ENCODE measurements at places on chromosomes 12 and 14.

DNA sequence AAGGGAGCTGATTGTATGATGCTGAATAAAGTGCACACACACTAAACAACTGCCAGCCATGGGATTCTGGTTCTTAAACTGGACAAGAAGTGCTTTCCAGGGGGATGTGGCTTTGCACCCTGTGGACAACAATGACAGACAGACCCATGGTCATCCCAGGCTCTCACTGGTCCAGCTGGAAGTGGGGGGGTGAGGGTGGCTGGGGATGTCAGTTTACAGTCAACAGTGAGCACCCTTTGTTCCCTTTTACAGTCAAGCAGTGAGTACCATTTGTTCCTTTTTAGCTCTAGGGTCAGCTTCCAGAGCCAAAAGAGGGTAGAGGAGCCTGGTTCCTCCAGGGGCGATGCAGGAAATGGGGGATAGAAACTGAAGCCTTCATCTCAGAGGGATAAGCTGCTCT, 100.7 kb downstream of the SMOC1 start:
- no peak for DNase-seq

DNA sequence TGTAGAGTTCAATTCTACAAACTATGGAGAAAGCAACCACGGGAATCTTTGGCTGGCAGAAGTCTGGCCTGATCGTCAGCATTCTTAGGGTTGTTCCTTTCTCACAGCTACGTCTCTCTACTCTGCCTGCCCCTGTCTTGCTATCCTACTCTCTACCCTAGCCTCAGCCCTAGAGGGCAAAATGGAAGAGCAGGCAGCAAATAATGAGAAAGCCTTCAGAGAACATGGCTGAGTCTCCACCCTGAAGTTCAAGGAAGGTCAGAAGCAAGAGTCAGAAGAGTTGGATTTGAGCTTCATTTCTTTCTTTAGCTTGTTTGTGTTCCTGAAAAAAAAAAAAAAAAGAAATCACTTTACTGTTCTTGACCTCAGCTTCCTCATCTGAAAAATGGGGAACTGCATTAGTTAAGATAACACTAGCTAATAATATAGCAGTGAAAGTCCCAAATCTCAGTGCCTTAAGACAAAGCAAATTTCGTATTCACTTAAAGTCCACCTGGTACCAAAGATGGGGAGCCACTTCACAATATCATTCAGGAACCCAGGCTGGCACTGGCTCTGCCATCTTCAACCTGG, 50.2 kb upstream of the CCND2 start:
- DNase-seq, result no peak

- DNase-seq, result peak; percentile 51
These were observed 351.0 kb downstream of the NAV3 start for GRCh38 chr12:78181544-78182162.

- DNase-seq, result no peak
These were observed 4.0 kb upstream of the YEATS4 start for GRCh38 chr12:69355363-69356028.

GRCh38 chr14:71011479-71011878, 104.2 kb downstream of the PCNX1 start:
- no peak for DNase-seq

GRCh38 chr14:100536121-100536510, 51.1 kb downstream of the BEGAIN start:
- DNase-seq, result no peak

GRCh38 chr12:102883204-102883799, 33.7 kb downstream of the PAH start:
- peak; percentile 83 for DNase-seq

DNA sequence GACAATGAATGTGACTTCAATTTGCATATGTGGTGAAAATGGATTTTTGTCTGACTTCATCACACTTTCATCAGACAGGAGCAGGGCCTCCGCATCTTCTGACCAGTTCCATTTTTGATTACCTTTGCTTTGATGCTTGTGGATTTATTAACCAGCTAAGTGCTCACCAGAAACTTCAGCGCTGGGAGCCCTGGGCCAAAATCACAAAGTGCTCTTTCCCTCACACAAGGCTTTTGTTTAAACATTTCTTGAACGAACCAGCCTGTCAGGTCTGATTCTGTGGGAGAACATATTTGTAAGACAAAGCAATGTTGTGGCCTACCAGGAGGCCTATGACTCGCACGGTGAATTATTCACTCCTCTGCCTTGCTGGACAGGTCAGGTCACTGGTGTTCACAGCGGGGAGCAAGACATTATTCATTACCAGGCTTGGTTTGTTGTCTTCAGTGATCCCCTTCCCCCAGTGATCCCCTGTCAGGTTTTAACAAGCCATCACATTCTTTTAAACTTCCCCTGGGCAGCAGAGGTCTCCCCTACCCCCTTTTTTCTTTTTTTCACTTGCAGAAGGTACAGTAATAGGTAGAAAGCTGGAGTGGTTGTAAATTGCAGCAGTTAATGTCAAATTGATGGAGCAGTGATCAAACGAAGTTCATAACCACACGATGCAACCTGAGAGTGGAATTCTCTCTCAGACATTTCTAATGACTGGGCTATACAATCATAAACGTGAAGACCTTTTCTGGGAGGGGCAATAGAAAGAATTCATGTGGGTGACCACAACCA, 167.5 kb upstream of the PRICKLE1 start:
- peak; percentile 77 for DNase-seq

DNA sequence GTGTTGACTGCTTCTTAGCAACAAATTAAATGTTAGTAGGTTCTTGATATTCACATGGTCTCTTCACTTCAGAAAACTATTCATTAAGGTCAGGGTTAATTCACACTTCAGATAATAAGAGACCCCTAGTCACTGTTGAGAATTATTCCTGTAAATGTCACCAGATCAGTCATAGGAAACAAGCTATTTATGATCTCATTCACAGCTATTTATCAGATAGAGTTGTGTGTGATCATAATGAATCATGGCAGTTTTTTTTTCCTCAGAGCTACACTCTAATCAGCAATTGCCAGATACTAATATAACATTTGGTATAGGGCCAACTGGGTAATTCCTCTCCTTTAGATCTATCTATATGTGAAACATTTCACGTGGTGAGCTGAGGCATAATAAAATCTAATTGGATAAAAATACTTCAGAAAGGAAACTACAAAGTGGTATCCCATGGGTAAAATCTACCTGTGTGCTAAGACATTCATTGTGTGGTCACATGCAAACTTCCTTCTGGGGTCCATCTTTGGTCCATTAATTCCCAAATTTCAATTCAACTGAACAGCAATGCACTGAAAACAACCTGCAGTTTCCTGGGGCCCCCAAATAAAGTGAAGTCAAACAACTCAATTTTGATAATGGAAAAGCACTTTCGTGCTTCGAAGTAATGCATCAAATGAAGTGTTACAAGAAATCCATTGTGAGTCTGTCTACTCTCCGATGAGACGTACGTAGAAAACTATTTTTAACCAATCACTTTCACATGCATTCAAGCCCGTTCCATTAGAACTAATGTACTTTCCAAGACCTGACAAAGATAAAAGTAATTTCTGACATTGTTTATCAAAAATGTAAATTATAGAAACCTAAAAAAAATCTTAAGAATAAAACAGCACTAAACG, 197.0 kb downstream of the ACSS3 start:
- no peak for DNase-seq

DNA sequence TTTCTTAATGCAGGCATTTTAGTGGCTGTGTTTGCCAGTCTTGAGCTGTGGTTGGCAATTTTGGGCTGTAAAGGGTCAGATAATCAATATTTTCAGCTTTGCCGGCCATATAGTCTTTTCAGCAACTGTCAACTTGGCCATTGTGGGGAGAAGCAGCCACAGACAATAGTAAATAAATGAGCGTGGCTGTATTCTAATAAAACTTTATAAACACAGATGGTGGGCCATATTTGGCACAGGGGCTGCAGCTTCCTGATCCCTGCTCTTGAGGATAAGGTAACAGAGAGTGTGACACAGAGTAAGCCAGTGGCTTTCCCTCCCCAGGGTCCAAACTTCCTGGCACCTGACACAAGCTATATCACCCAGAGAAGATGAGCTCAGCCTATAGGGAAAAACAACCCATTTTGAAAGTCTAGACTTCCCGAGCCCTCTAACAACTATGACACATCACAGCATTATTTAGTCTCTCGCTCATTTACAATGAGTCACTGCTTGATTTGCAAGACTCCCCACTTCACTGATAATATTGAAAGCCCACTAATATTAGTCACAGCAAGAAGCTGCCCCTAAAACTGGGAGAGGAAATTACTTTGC, 163.1 kb upstream of the TMPO start:
- DNase-seq, result peak; percentile 28

- DNase-seq, result peak; percentile 52
These were observed 35.9 kb downstream of the FBLN5 start for GRCh38 chr14:91911474-91912032.

GRCh38 chr14:23071921-23072539, 14.7 kb upstream of the CDH24 start:
- no peak for DNase-seq

- no peak for DNase-seq
These were observed 3.5 kb downstream of the RPS6KL1 start for GRCh38 chr14:74919421-74920165.

- no peak for DNase-seq
These were observed 28.0 kb downstream of the RCOR1 start for GRCh38 chr14:102620413-102620812.

GRCh38 chr14:60339571-60339970, 90.5 kb downstream of the PPM1A start:
- DNase-seq, result no peak

DNA sequence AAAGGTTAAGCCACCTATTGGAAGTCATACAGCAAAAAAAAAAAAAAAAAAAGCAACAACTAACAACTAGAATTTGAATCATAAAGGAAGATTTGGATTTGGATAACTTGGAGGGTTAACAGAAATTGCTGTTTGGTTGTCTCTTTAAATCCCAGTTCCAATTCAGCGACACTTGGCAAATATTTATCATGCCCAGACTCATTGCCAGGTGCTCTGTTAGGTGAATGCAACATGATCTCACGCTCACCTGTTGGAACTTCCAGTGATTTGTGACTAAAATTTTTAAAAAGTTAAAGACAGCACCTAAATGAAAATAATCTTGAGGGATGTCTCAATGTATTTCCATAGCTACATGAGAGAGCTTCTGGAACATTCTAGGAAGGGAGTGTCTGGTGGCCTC, 103.7 kb downstream of the TBX3 start:
- DNase-seq, result no peak

GRCh38 chr12:117158911-117159553, 31.2 kb downstream of the FBXO21 start:
- no peak for DNase-seq

DNA sequence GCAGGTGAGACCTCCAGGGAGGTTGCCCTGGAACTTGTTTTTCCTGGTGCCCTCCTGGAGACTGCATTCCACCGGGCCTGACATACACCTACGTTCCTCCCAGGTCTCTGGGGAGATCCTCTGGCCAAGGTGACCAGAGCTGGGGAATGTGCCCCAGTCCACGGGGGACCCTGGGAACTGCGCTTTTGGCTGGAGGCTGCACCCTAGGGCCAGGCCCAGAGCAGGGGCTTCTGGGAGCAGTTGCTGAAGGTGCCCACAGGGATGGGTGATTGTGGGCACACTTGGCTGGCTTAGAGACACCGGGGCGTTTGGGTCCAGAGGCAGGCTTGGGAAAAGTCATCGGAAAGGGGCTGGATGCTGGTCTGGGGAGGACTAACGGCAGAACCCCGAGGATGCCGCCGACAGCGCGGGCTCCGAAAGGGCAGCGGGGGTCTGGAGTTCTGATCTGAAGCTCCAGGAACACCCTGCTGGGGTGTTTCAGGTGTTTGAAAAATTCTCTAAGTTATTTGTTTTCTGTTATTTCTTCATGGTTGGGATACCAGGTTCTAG, 36.5 kb upstream of the TDRD9 start:
- no peak for DNase-seq

- DNase-seq, result peak; percentile 94
These were observed 19.0 kb downstream of the SSH1 start for GRCh38 chr12:108838194-108839017.

GRCh38 chr14:106044949-106045596, 518.7 kb downstream of the TMEM121 start:
- DNase-seq, result peak; percentile 67

- DNase-seq, result no peak
These were observed 232.7 kb downstream of the SEC23A start for GRCh38 chr14:38870296-38870836.

GRCh38 chr14:69312608-69313007, 52.6 kb downstream of the GALNT16 start:
- no peak for DNase-seq

DNA sequence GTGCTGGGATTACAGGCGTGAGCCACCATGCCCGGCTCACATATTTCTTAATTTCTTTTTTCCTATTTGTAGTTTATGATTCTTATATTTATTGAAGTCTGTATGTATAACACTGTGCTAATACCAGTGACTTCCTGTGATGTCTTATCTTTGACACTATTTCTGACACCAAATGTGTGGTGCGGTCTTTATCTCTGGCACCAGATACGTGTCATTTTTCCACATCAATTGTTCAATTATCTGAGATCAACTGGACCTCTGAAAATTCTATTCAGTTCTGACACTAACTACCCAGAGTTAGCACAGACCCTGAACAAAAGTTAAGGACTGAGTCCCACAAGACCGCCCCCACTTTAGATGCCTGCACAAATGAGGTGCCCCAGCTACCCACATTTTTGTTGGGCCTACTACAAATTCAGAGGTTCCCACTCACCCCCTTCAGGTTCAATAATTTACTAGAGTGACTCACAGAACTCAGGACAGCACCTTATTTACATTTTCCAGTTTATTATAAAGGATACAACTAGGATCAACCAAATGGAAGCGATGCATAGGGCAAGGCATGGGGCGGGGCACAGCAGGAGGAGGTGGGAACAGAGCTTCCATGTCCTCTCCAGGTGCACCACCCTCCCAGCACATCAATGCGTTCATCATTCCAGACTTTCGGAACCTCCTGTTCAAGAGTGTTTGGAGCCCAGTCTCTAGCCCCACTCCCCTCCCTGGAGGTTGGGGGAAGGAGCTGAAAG, 11.6 kb upstream of the SRSF9 start:
- DNase-seq, result no peak

DNA sequence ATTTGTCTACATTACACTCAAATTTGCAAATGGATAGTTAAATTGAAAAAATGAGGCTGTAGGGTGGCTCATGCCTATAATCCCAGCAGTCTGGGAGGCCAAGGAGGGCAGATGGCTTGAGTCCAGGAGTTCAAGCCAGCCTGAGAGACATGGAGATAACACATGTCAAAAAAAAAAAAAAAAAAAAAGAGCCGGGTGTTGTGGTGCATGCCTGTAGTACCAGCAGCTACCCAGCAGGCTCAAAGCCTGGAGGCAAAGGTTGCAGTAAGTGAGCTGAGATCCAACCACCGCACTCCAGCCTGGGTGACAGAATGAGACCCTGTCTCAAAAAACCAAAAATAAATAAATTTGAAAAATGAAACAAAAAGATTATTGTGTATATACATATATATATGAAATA, 119.9 kb upstream of the MGAT4C start:
- peak; percentile 6 for DNase-seq

DNA sequence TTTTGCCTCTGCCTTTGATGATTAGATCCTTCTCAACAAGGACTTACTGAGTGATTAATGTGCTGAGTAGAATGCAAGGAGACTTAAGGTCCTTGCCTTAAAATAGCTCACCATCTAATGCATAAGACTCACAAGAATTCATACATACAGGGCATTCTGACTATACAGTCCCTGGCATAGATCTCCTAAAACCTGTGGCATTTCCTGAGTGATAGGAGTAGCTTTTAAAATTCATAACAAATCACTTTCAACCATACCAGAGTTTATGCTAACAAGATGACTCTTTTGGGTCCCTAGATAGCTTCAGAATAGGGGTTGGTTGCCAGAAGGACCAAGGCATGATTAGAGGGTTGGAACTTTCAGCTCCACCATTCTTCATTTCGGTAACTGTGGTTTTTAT, 48.8 kb downstream of the STXBP6 start:
- no peak for DNase-seq

- DNase-seq, result peak; percentile 10
These were observed 58.5 kb upstream of the PPP4R3A start for GRCh38 chr14:91568626-91569025.

Measured in Calu3 (cell line).